ENCODE measurements at places on chromosomes 16 and 17. TPM values are rescaled to one million over a fixed set of nuclear protein-coding genes. Genes with fewer than 3 reads are reported as not detected.

DNA sequence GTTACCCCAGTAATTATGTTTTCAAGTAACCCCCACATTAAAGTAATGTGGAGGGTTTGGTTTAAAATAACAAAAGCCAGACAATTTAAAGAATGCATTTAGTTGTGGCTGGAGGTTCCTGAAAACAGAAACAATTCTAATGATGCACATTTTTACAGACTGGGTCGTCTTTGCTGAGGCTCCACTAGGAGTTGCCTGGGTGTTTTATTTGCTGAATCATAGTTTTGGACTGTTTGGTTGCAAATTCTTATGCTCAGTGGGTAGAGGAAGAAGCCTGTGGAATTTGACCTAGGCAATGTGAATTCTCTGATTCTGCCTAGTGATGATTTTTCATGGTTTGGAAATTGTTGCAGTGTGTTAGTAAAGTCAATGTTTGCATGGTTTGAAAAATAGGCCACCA is 16.3 kb downstream of the SHISA9 start:
- DNase-seq: no peak

Gene CDH13
- 111 TPM for total RNA-seq

DNA sequence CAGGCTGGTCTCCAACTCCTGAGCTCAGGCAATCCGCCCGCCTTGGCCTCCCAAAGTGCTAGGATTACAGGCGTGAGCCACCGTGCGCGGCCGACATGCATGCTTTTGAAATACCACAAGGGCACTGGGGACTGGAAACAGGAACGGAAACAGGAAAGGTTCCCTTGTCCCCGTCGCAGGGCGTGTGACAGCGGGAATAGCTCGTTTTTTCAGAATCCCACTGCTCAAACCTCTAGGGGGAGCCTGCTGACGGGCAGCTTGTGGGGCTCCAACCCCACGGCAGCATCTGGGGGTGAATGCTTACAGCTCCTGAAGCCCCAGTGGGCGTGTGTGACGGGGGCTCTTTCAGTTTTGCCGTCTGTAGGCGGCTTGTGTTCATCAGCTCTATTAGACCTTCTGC is 18.8 kb upstream of the ASGR2 start:
- no peak for DNase-seq

GRCh38 chr17:65495122-65496055 is 66.1 kb downstream of the AXIN2 start:
- no peak for DNase-seq

DNA sequence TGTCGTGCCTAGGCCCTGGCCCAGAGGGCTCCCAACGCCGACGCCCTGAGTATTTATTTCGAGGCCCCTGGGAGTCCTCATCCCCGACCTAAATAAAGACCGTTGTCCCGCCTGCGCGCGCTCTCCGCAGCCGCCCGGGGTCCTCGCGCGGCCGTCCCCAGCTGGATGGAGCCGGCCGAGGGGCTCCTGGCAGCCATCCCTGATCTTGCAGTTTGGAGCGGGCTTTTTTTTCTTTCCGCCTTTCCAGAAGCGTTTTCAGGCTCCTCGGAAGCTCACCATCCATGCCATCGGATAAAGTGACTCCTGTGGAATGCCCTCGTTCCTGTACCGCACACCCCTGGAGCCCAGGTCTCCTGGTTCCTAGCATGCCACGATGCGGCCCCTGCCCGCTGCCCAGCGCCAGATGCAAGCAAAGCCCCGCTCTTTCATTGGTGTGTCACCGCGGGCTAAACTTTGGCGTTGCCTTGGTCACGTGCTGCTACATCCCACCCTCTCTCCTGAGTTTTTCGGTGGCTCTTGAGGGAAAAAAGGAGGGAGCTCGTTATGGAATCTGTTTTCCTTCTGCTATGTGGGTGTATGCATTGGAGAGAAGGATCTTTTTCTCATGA is 716 bp downstream of the TMEM94 start:
- DNase-seq: no peak

DNA sequence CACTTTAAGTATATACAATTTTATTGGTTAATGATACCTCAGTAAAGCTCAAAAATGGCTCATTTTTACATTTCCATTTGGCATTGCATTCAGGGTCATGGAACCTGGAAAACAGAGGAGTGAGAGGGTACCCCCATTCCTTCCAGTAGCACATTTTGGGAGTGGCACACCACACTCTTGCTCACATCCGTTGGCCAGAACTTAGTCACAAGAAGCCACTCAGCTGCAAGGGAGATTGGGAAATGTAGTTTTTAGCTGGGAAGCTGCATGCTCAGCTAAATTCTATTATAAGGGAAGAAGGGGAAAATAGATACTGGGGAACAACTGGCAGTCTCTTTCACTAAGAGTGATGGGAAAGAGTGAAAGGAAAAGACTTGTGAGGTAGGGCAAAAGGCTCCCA is 102.5 kb upstream of the TMEM97 start:
- no peak for DNase-seq

DNA sequence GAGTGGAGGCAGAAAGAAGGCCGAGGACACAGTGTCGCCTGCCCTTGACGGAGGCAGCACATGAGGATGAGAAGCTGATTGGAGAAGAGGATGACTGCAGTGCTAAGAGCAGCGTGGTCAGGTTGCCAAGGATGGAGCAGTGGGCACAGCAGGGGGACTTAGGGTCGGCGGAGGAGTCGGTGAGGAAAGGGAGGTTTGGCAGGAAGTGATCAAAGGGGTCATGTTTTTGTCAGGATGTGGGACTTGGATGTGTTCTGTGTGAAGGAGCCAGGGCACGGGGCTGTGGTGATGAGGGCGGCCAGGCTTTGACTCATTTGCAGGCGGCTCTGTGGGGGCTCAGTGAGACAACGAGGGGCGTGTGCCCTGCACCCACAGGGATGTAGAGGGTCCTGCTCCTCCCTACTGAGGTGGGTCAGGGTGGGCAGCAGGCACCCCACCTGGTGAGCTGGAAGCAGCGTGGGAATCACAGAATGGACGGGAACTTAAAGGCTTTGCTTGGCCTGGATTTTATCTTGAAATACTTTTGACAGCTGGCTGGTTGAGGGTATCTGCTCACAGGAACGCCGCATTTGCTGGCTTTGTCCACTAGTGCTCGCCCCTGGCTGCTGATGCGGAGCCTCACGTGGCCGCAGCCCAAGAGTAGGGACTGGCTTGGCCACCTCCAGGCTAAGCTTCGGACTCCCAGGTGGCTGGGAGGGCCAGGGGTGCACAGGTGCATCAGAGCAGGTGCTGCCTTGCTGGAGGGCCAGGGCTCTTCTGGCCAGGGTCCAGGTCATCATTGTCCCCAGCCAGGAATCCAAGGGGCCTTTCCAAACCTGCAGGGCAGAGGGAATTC is 6.0 kb downstream of the MPG start:
- DNase-seq: no peak

DNA sequence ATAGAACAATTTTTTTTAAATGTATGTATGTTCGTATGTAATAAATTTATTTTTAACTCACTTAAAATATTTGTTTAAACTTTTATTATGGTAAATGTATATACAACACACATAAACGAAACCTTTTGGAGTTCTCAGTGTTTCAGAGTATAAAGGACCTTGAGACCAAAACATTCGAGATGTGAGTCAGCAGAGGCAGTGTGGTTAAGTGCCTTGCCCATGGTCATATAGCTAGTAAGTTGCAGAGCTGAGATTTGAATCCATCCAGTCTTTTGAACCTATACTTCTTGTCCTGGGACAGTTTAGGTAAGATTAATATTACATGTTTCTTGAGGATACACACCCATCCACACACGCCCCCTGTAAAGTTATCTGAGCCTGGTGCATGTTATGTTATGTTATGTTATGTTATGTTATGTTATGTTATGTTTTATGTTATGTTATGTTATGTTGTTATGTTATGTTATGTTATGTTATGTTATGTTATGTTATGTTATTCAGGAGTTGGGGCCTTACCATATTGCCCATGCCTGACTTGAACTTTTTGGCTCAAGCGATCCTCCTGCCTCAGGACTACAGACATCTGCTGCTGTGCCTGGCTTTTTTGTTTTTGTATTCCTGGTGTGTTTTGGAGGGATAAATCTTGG is 41.8 kb downstream of the TNRC6A start:
- no peak for DNase-seq

DNA sequence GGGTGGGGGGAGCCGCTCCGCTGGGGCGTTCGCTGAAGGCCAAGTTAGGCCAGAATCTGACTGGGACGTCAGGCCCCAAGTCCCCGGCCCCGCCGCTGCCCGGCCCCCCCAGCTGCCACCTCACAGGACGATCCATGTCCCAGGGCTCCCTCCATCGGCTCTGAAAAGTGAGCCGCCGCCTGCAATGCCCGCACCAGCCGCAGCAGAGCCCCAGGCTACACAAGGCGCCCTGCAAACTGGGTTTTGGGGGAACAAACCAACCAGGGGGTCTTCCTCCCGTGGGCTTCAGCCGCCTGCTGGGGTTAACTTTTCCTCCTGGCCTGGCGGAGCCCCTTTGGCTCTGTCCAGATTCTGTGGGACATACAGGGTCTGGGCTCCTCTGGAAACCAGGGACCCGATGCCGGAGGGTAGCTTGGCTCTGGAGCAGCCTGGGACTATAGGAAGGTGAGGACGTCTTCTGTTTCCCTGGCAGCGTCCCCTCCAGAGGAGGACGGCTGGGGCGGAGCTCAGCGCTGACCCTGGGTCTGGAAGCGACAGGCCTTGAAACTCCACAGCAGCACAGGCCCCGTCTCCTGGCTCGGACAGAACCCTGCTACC is 835 bp downstream of the NME4 start:
- DNase-seq: no peak

Data from glomerular endothelial cell (primary cell).